ENCODE measurements at places on chromosomes 2 and 18.

DNA sequence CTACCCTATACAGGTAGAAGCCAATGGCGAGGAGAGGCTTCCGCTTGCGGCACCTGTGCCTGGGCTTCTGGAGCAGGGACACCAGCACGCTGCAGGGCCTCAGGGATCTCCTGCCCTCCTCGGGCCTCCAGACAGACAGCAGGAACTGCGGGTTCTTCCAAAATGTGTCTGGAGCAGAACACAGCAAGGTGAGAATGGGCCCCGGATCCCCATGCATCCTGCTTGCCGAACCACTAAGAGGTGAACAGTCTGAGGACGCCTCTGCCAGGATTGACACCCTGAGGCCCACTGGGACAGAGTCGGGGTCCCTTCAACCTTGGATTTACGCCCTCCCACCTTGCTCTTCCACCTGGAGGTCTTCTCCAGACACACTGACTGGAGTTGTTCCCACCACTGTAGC lies 25.4 kb downstream of the CAPN14 start:
- no peak for DNase-seq

- no peak for DNase-seq
These were observed 71.4 kb upstream of the THSD7B start for GRCh38 chr2:136693966-136694365.

DNA sequence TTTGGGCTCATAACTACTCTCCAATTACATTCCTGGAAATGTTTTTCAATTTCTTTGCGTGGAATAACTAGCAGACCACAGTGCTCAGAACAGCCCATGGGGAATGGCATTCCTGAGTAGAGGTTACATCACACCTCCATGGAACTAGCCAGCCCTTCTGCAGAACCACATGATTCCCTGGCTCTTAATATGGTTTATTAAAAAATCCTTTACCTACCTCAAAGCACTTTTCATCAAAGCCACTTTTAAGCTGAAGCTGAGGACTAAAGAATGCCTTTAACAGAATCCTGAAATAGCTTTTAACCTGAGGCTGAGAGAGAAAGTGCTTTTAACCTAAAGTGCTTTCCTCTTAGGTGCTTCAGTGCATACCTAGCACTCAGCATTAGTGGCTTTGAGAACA lies 376.3 kb downstream of the ARHGAP15 start:
- DNase-seq, result no peak

DNA sequence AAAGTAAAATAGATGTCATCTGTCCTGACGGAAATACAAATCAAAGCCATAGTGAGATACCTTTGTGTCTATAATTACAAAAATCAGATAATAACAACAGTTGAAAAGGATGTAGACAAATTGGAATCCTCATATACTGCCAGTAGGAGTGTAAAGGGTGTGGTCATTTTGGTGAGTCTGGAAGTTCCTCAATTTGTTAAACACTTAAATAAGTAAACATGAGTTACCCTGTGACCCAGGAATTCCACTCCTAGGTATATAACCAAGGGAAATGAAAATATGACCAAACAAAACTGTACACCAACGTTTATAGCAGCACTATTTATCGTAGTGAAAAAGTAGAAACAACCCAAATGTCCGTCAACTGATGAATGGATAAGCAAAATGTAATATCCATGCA lies 24.0 kb downstream of the R3HDM1 start:
- DNase-seq, result no peak

GRCh38 chr2:40358783-40359182 lies 93.1 kb downstream of the SLC8A1 start:
- no peak for DNase-seq

GRCh38 chr18:3653851-3654441 lies 204.0 kb downstream of the TGIF1 start:
- DNase-seq, result no peak

GRCh38 chr18:47930199-47930930 lies at the start of gene SMAD2:
SMAD2 (minus strand) TSS chr18:47930659; CDS start chr18:47896756, 33,903 bp downstream.
- peak; percentile 52 for DNase-seq

GRCh38 chr2:7020468-7020867 lies 103.3 kb downstream of the RNF144A start:
- no peak for DNase-seq

- no peak for DNase-seq
These were observed 225.5 kb upstream of the RBMS1 start for GRCh38 chr2:160719116-160719515.

DNA sequence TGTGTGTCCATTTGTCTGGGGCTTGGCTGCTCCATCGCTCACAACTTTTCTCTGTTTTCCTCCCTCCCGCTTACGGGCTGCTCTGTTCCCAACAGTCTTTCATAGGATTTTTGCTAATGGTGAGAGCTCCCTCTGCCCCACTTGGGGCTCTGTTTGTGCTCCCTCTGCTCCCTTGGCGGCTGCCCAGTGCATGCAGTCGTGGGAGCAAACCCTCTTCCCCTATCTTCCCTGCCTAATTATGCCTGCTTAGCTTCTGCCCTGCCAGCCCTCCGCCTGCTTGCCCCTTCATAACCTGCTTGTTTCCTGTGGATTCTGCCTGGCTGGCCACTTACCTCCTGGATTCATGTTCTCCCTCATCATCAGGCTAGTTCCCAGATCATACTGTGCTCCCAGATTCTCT lies 6.6 kb upstream of the KRTCAP3 start:
- DNase-seq, result no peak

- no peak for DNase-seq
These were observed 558.2 kb upstream of the PKDCC start for GRCh38 chr2:41489638-41490037.

DNA sequence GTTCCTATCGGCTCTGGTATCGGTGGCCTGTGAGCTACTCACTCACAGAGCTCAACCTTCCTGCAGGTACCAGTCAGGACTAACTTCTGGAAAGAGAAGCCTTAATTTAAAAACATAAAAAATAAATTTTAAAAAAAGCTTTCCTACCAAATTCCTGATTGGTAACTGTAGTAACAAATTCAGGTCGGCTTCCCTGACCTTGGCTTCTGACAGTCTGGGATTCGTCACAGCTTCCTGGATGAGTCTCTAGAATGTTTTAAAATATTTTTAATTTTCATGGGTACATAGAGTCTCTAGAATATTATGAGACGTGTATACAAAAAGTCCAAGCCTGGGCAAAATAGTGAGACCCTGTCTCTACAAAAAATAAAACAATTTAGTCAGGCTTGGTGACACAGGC lies 45.0 kb upstream of the MTCL1 start:
- DNase-seq, result no peak

DNA sequence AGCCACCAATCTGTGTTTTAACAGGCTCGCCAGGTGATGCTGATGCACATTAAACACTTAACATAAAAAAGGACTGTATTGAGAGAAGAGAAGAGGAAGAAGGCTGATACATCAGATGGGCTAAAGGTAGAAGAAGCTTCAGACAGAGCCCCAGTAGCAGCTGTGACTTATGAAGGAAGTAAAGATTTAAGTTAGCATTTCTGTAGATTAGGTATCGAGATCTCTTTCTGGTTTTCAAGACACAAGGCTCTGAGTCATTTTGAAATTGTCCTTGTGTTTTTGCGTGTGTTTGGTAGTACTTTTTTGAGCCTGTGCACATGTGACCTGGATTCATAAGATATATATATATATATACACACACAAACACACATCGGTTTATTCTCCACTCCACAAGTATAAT lies 40.6 kb upstream of the GCFC2 start:
- no peak for DNase-seq

- DNase-seq, result no peak
These were observed 636.8 kb downstream of the ADCYAP1 start for GRCh38 chr18:1541478-1541877.

- no peak for DNase-seq
These were observed 31.8 kb upstream of the PPP4R3B start for GRCh38 chr2:55649211-55649610.

DNA sequence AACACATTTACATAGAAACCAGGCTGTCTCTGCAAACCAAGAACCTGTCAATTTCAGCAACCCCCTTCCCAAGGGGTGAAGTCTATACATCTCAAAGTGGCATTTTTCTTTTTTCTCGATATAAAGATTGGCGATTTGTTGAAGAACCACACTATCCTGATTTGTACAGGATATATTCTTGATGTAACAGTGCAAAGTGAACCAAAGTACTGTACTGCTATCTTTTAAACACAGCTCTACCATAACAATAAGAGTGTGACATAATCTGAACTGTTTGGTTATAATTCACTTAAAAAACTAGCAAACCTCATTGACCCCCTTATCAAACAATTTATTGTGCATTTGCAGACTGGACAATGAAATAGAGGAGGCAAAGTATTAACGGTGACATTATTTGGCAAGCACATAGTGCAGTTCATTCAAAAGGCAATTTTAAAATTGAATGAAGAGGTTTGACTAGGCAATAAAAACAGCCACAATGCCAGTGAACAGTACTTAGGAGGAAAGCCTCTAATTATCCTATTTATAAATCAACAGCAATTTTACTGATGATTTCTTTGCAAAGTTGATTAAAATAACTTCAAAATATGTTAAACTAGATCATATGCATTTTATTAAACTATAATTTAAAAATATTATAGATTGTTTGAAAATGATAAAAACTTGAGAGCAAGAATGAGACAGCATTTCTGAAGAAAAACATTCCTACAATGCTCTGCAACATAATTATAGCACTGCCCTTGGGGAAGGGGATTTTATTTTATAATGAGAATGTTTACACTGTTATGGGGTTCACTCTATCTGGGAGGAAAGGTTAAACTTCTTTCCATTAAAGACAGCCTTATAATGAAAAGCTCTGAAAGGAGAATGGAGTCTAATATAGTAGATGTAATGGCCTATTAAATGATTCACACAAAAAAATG lies 440.9 kb downstream of the ZEB2 start:
- DNase-seq, result no peak

GRCh38 chr2:197358931-197359330 lies 48.4 kb upstream of the ANKRD44 start:
- no peak for DNase-seq

DNA sequence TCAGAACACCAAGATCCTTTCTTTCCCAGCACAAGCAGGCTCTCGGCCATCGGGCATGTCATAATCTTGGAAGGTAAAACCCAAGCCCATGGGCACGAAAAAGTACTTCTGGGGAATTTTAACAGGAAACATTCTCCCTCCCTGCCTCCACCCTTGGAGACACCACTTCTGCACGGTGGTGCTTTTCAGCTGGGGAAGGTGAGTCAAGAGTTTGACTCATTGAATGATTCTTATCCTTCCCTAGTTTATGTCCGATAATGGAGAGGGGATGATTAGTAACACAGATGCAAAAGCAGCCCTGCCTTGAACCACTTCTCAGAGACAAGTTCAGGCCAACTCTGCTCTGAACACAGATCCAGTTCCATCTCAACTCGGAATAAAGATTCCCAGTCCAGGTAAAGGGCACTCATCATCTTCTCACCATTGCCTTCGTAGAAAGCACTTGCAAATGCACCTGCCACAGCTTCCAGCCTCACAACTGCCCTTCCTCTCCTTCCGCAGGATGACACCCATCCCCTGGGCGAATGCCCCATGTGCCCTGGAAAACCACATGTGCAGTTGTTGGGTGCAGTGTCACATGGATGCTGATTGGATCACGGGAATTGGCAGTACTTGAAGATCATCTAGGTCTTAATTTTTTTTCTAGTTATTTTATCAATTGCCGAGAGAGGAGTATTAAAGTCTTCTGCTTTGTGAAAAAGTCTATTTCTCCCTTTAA lies 136.2 kb downstream of the PXDN start:
- no peak for DNase-seq

GRCh38 chr2:149562324-149562723 lies 25.3 kb downstream of the MMADHC start:
- no peak for DNase-seq

GRCh38 chr2:135875491-135876065 lies 665 bp downstream of the MCM6 start:
- DNase-seq, result peak; percentile 51

- no peak for DNase-seq
These were observed 130.8 kb downstream of the ZNF236 start for GRCh38 chr18:76953156-76953555.

DNA sequence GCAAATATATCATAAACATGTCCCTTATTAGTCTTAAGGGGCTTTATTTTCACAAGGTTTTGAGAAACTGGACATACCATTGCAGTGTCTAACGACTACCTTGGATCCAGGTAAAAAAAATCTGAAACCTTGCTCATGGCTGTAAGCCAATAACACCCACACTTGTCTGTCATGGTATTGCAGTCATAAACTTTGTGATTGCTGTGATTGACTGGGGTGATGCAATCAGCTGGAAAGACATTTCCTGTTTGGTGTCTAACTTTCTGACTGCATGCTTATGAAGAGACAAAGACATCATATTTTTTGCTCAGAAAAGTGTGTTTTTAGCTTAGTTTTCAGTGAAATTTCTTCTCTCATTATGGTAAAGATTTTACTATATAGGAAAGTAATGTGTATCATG lies 635.0 kb downstream of the TSN start:
- no peak for DNase-seq

DNA sequence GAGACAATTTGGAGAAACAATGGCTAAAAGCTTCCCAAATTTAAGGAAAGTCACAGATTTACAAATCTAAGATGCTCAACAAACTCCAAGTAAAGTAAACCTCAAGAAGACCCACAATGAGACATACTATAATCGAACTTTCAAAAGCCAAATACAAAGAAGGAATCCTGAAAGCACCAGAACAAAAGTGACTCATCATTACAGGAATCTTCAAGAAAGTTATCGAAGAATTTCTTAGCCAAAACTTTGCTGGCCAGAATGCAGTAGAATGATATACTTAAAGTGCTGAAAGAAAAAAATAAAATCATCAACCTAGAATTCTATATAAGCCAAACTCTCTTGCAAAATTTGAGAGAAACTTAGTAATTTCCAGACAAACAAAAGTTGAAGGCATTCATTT lies 106.5 kb upstream of the TMEM200C start:
- no peak for DNase-seq

DNA sequence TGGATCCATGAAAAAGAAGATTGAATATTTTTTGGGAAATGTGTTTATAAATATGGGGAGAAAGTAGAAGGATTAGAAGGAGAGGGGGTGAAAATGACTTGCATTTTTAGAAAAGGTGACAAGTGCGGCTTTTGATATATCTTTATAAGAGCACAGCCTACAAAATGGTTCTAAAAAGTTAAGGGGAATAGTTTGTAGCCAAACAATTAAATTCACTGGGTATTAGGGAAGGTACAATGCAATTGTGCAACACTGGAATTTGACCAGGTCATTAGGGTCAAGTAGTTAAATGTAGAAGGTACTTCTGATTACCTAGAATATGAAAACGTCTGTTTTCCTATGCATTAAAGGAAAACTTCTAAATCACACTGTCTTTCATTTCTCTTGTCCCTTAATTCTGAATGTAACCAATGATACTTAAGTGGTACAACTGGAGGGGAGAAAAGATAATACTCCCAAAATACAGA lies 44.5 kb upstream of the SERTAD2 start:
- DNase-seq, result no peak

DNA sequence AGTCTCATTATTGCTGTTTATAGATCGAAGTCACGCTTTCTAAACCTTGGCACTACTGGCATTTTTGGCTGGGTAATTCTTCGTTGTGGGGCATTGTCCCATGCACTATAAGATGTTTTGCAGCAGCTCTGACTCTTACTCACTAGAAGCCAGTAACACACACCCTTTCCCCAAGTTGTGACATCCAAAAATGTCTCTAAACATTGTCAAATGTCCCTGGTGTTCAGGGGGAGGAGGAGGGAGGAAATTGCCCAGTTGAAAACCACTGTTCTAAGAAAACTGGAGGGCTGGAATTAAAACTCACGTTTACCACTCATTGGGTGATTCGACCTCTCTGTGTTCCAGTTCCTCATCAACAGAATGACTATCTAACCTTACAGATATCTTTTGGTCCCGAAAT lies 115.7 kb upstream of the KLF7 start:
- DNase-seq, result no peak

Measured in GM12891 (cell line).